Stomach (tissue), 19 donors: ENCODE measurements at places on chromosomes 7 and 10. TPM values are rescaled to one million over a fixed set of nuclear protein-coding genes. Genes with fewer than 3 reads are reported as not detected.

Gene AGR2
- 858 TPM for total RNA-seq

Gene LEP
- total RNA-seq = not detected

- peak; percentile 71 for DNase-seq
Measured at GRCh38 chr10:43202224-43202656, 64.0 kb downstream of the CSGALNACT2 start.

- no peak for DNase-seq
Measured at GRCh38 chr7:156791241-156791640, 101.7 kb downstream of the LMBR1 start.

- no peak for DNase-seq
Measured at GRCh38 chr7:106285855-106286492, 1.2 kb upstream of the NAMPT start.
